ENCODE measurements at places on chromosomes 16 and 17.

DNA sequence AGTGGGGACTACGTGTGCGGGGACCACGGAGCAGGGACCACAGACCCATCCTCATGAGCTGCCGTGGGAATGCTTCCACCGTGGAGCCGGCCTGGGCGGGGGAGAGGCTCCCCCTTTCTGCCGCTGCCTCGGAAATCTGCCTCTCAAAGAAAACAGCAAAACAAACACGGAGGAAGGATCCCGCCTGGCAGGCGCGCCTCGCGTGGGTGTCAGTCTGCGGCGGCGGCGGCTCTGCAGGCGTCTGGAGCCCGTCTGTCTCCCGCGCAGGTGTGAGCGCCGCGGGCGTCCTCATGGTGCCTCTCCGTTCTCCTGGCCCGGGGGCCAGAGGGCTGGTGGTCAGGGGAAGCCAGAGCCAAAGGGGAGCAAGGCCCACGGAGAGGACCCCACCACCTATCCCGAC is 27.5 kb downstream of the GSE1 start:
- no peak for DNase-seq

DNA sequence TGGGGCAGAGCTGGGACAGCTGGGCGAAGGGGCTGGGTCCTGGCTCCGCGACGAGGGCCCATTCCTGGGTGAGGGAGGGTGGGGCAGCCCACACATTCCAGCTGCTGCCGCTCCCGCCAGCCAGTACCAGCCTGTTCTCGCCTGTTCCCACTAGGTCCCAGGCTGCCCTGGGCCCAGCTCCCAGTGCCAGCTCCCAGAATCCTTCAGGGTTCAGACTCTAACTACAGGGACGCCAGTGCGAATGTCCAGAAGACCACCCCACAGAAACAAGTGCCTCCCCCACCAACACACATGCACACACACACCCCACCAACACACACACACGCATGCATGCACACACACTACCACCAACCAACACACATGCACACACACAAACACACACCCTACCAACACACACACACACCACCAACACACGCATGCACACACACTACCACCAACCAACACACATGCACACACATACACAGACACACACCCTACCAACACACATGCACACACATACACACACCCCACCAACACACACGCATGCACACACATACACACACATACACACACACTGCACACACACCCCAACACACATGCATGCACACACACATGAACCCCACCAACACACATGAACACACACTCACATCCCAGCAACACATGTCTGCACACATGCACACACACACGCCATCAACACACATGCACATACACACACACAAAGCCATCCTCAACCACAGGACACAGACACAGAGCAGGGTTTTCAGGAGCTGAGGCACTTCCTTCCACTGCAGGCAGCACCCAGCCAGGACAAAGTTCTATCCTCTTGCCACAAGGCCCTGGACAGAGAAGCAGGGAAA is 27.5 kb upstream of the KRT17 start:
- no peak for DNase-seq

DNA sequence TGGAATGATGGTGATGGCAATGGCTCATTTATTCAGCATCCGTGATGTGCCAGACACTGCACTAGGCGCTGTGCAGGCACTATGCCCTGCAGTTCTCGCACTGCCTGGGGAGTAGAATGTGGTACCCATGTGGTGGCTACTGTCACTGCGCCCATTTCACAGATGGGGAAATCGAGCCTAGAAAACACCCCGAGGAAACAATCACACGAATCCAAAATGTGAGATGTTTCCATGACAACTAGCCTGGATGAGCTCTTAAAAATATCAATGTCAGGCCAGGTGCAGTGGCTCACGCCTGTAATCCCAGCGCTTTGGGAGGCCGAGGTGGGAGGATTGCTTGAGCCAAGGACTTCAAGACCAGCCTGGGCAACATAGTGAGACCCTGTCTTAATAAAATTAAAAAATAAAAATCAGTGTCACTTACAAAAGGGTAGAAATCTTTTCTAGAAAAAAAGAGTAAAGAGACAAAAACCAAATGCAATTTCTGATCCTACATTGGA is 57.9 kb upstream of the TNRC6A start:
- no peak for DNase-seq

GRCh38 chr16:87575027-87575804 is 27.1 kb upstream of the JPH3 start:
- no peak for DNase-seq

DNA sequence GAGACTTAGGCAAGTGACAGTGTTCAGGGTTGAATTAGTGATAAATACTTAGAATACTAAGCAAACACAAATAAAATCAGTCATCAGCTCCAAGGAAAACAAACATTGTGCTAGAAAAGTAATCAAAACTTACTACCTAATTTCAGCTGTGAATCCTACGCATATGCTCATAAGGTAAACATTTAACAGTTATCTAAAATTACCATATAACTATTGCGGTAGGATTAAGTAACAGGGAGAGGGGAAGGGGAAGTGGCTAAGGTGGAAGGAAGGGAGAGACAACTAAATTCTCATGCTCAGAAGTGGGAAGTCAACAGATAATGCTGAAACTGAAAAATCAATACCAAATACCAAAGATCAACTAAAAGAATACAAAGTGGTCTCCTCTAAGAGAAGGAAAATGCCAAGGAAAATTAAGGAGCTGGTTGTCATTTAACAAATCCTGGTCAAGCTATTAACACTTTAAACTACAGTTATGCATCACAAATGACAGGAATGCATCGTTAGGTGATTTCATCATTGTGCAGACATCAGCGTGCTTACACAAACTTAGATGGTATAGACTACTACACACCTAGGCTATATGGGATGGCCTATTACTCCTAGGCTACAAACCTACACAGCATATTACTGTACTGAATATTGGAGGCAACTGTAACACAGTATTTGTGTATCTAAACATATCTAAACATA is 20.0 kb downstream of the USP32 start:
- DNase-seq = no peak

- DNase-seq = no peak
These were observed 39.7 kb downstream of the BRCA1 start for GRCh38 chr17:43085474-43085873.

DNA sequence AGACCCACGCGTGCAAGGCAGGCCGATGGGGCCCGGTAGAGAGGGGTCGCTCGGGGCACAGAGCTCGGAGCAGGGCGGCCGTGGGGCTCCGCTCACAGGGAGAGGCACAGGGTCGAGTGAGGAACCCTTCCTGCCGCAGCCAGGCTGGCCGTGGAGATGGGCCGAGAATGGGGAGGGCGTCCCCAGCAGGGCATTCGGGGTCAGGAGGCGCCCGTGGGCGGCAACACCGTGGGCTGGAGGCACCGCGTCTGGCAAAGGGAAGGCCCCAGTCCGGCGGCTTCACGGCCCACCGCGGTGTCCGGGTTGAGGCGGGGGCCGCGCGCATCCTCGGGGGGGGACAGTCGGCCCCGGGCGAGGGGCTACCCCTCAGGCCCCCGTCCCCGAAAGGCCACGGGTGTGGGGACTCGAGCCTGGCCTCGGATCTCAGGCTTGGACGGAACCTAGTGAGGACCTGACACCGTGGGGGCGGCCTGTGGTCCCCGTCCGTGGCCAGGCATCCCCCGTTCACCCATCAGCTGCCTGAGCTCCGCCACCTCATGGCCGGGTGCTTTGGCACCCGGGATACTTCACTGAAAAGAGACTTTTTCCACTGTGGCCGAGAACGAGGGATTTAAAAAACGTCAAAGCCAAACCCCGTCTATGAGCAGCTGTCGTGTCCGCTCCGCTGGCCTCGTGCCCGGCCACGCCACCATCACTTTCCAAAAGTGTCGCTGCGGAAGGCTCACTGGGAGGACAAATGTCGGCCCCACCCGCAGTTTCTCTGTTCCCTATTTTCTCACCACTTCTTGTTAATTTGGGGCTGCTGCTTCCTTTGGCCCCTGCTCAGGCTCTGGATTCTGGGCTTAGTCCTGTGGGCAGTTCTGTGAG is 73.6 kb downstream of the METRNL start:
- DNase-seq = no peak

DNA sequence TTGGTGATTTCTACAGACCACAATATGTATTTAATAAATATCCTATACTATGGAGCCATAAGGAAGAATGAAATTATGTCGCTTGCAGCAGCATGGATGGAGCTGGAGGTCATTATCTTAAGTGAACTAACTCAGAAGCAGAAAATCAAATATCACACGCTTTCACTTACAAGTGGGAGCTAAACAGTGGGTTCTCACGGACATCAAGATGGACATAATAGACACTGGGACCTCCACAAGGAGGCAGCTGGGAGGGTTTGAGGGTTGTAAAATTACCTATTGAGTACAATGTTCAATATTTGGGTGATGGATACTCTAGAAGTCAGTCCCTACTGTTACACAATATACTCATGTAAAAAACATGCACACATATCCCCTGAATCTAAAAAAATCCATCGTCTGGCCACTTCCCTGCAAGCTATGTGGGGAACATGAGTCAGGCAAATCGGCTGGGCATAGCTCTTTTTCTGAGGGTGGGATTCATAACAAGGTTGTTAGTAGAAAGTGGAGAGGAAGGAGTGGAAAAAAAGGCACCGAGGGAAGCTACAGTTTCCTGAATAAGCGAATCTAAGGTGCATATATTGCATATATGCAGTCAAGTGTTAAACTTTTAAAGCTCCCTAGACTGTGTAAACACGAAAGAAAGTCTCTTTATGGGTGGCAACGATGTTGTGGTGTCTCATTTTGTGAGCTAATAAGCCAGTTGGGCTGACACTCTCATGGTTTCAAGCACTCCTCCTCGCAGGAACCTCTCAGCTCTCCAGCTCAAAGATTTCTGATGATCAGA is 135.2 kb upstream of the CPHXL start:
- no peak for DNase-seq

DNA sequence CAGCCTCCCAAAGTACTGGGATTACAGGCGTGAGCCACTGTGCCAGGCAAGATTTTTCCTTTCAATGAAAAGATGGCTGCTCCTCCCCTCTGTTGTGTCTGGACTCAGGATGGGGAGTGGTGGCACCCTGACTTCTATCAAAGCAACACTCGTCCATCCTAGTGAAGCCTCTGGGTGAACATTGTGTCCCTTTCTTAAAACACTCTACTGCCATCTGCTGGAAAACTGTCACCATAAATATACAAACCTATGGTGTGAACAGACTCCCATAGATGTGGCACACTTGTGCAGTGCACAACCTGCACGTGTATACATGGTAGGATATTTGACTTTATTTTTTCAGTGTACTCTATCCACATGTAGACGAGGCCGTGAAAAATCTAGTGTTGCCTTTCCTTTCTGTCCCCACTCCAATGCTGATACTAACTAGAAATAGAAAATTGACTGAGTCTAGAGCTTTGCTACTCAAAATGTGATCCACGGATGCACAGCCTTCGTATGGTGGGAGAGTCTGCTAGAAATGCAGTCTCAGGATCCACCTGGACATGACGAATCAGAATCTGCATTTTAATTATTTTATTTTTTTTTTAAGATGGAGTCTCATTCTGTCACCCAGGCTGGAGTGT is 55.9 kb upstream of the PLCG2 start:
- DNase-seq = peak; percentile 60

- DNase-seq = no peak
These were observed 53.1 kb downstream of the PRKCA start for GRCh38 chr17:66355510-66355909.

DNA sequence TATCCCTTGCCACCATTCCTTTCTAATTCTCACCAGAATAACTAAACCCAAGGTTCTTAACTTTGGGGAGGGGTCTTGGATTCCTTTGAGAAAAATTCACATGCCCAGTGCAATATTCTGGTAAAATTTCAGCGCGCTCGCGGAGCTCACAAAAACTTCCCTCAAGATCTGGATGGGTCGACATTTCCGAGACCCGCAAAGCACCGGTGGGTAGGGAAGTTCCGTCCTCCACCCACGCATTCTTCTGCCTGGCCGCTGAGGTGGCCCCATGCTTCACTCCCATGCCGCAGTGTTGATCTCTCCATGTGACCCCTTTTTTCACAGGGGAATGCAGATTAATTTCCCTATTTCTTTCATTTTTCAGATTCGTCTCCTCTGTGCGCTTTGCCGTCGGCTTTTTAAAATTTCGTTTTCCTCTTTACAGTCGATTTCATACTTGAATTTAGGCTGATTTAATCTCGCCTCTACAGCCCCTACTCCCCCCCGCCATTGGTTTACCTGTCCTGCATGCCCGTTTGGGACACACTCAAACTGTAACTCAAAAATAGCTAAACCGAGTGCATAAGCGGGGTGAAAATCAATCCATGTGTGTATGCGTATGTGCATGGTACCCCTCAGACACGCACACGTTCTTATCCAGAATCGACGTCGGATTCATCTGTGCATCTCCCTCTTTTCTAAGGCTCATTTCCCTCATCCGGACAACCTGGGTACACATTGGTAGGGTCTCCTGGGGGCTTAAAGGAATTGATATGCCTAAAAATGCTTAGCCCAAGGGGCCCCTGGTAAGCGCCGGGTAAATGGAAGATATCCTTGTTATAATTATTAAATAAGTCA is 1.4 kb upstream of the SP6 start:
- no peak for DNase-seq

GRCh38 chr17:40958086-40958953 is 8.4 kb downstream of the KRT39 start:
- DNase-seq = peak; percentile 43

GRCh38 chr16:27273330-27273669 is 4.7 kb upstream of the NSMCE1 start:
- DNase-seq = no peak

GRCh38 chr16:50310308-50311133 is 44.2 kb downstream of the ADCY7 start:
- DNase-seq = no peak

- no peak for DNase-seq
These were observed 854 bp upstream of the SSTR5 start for GRCh38 chr16:1071561-1072225.

- no peak for DNase-seq
These were observed 308.1 kb downstream of the HAPSTR1 start for GRCh38 chr16:9399573-9399972.

DNA sequence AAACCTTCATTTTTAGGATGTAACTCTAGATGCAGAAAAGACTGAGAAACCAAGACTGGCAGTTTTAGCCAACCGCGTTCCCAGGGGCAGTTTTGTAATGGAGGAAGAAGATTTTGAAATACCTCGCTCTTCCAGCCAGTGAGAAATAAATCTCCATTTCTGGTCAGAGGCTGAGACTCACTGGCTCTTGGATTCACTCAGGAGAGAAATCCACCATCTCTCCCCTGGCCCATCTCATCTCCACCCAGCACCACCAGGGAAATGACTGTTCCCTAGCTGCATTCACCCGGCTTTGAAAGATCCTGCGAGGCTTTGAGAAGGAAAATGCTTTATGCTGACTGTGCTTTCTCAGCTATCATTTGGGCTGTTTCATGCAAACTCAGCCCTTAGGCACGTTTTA is 185.2 kb downstream of the SOX9 start:
- no peak for DNase-seq
